ENCODE measurements at places on chromosomes 3 and 15.
A peak's percentile ranks its signal among the peaks of the same experiment; 100 is the strongest.

DNA sequence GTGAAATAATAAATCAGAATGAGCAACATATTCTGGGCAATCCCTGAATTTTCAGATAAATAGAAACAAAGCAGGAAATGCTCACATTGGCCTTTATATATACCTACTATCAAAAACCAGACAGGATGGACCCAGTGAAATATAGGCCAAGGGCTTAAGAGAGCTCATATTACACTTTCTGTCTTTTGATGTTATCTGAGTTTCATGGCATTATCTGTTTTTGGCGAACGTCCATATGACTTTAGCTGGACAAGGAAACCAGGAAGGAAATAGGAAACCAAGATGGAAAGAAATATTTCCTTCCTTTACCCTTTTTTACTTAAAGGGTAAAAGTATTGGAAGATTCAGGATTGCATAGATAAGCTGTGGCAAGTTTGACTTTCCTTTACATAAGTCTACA, 274.8 kb downstream of the THSD4 start:
- DNase-seq: no peak

- DNase-seq: no peak
Measured at GRCh38 chr3:186181901-186182300, 73.0 kb upstream of the ETV5 start.

GRCh38 chr3:67294341-67294740, 296.2 kb downstream of the KBTBD8 start:
- no peak for DNase-seq

- DNase-seq: no peak
Measured at GRCh38 chr3:14203521-14204079, 25.0 kb downstream of the LSM3 start.

GRCh38 chr3:172680684-172681083, 30.2 kb downstream of the NCEH1 start:
- no peak for DNase-seq

DNA sequence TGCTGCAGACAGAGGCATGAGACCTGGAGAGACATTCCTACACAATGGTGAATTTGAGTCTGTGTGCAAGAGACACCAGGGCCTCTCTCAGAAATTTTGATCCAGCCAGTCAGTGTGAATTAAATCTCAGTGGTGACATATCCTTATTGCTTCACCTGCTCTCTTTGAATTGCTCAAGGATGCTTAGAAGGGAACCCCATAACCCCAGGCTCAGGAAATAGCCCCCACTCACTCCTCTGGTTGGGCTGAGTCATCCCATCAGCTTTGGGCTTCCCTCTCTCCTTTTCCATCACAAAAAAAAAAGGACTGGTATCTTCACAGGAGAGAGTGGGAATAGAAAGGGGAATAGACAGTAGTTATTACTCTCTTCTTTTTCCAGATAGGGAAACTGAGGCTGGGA, 33.0 kb upstream of the LARS2 start:
- no peak for DNase-seq

DNA sequence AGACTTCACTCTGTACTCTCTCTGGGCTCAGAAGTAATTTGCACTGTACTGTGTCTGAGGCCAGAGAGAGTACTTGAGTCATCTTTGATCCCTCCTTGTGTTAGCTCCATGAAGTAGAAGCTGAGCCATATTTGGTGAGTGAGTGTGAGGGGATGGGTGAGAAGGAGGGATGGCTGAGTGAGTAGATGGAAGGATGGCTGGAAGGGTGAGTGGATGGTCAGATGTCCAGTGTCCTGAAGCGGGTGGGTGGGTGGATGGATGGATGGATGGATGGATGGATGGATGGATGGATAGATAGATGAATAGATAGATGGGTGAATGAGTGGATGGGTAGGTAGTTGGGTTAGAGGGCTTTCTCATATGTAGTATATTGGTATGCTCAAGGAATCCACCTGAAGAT, 39.3 kb downstream of the FGD5 start:
- DNase-seq: no peak

DNA sequence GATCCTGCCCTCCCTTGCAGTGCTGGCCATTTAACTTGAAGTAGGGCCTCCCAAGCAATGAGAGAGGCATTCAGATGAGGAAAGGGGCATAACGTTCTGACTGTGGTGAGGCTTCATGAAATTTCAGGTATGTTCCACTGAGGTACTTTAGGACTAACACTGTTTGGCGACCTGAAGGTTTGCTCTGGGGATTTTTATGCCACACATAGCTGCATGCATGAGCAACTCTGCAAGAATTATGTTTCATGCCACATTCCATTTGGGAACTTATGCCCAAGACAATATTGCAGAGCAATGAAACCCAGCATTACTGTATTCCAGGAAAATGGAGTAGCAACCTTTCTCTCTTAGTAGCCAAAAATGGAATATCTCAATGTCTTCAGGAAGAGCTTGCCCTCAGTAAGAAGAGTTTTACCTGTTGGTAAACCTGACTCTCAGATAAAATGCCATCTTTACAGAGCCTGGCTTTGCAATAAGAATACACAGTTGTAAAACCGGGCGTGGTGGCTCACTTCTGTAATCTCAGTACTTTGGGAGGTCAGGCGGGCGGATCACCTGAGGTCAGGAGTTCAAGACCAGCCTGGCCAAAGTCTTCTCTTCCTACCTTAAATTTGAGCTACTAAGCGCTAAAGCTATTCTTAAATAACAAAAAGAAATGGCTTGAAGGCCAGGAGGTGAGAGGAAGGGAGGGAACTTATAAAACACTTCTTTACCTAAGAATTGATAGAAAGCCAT, 16.7 kb upstream of the TBL1XR1 start:
- DNase-seq: no peak

GRCh38 chr3:43255662-43256061, 30.7 kb upstream of the SNRK start:
- DNase-seq: no peak

- no peak for DNase-seq
Measured at GRCh38 chr3:110710156-110710555, 361.5 kb upstream of the NECTIN3 start.

DNA sequence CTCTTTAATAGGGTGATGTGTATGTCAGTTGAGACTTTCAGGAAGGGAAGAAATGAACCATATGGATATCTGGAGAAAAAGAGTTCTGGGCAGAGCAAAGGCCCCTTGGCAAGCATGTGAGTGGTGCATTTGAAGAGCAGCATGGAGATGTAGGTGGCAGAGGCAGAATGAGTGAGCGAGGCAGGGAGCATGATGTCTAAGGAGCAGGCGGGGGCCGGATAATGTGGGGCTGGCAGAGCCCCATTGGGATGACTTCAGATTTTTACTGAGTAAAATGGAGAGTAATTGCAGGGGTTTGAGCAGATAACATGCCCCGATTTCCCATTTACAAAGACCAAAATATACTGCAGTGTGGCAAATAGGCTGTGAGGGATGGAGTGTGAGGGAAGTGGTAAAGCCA, 52.9 kb upstream of the PLCL2 start:
- no peak for DNase-seq

GRCh38 chr3:12194669-12195161, 36.0 kb upstream of the TIMP4 start:
- no peak for DNase-seq

DNA sequence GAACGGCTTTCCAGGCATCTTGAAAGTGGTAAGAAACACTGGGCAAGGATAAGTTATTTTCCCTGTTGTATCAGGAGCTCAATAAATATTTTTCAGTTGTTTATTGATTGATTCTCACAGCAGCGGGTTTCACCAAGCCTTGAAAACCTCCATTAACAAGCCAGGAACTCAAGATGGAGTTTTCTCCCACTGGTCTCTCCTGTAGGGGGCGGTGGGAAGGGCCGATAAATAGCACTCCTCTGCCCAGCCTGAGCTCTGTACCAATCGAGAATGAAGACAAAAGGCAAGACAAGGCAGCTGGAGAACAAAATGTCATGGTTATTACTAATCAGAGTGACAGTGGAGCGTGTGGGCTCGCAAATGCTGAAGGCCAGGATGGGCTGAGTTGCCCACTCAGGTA, 7.4 kb downstream of the HRH1 start:
- DNase-seq: no peak

GRCh38 chr3:157572559-157573270, 69.5 kb upstream of the VEPH1 start:
- no peak for DNase-seq

- no peak for DNase-seq
Measured at GRCh38 chr3:30399394-30400181, 206.8 kb upstream of the TGFBR2 start.

GRCh38 chr15:39852250-39852649, 67.8 kb downstream of the GPR176 start:
- no peak for DNase-seq

- no peak for DNase-seq
Measured at GRCh38 chr15:26967719-26968269, 3.2 kb upstream of the GABRG3 start.

GRCh38 chr3:15876669-15877068, 78.9 kb upstream of the ANKRD28 start:
- DNase-seq: no peak

- no peak for DNase-seq
Measured at GRCh38 chr15:61051569-61052031, 177.5 kb downstream of the RORA start.

- no peak for DNase-seq
Measured at GRCh38 chr3:25156626-25157025, 271.4 kb upstream of the RARB start.

DNA sequence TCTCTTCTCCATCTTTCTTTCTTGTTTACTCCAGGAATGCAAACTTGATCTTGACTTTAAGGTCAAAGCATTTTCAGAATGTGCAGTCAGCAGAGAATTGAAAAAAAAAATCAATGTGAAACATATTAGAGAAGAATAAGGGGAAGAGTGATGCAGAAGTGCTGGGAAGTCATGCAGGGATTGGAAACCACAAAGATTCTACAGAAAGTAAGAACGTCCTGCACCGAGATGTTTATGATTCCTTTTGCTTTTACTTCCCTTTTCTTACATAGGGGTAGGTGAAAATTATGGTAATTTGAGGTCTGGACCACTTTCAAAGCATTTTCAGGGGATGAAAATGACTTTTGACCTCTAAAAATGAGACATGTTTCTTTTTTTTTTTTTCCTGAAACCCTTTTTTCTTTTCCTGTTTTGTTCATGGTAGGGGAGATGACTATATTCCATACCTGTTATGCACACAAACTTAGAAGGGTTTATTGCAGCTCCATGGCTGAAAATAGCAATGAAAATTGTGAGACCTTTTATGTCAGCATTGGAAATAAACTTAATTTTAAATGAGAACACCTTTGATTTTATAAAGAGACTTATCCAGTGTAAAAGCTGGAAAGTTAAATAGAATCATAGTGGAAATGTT, 623.5 kb upstream of the TBL1XR1 start:
- DNase-seq: no peak

- DNase-seq: no peak
Measured at GRCh38 chr3:77102951-77103769, 63.3 kb downstream of the ROBO2 start.

DNA sequence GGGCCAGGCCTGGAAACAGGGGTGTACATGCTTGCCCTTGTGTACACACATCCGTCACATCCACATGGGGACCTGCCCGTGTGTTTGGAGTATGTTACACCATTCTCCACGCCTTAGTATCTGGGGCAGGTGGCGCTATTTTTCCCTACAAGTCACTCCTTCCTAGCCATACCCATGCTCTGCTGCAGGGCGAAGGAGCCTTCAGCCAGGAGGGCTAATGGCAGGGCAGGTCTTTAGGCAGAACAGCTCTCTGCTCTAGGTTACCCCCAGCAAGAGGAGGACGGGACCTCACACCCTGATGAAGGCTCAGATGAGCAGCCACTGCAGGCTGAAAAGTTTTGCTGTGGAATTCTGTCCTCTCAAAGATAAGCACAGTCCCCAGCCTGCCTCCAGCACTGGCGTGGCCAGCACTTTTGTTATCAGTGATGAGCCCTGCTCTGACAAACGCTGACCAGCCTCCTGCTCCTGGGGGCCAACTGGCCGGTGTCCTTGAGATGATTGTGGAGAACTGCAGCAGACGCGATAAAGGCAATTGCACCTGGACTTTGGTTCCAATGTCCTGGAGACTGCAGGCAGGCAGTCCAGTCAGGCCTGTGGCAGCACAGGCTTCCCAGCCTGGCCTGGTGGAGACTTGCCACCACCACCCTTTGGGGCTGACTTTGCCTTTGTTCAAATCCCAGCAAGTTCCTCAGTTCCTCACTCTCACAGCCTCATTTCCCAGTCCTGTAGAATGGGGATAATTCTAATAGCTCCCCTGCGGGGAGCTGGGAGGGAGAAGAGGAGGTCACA, 19.8 kb upstream of the PIGZ start:
- no peak for DNase-seq

- no peak for DNase-seq
Measured at GRCh38 chr3:71543371-71544016, 40.0 kb downstream of the FOXP1 start.

- peak; percentile 72 for DNase-seq
Measured at GRCh38 chr3:170908235-170909116, at the start of gene EIF5A2. Gene EIF5A2 (minus strand): TSS chr3:170908637. CDS start chr3:170907806, 831 bp downstream.

- no peak for DNase-seq
Measured at GRCh38 chr15:100547961-100548360, 19.2 kb upstream of the CERS3 start.

DNA sequence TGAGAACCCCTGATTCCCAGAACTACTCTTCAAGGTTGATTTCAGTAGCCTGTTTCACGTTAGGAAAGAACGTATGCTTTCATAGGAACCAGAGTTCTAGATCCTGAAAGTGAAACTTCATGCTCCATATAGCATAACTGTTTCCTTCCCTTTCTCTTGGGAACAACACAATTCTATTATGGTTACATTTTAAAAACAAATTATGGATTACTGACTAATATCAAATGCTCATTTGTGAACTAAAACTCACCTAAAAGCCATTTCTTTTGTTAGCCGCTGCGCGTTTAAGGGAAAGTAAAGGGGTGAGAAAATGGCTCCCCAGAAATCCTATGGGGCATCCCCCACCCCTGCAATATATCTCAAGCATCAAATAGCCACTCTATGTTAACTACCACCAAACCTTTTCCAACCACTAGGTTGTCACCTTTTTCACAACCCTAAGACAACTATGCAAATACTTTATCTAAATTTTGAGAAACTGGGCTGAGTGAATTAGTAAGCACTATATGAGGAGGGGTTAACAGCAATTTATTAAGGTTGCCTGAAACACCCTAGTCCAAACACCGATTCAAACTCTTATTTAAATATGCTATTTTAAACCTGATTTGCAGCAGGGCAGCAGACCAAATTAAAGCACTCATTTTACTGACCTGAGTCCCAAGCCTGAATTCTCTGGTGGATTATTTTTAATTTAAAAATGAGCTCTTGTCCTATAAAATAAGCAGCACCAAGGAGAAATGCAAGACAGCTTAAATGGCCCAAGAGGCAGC, 2.4 kb downstream of the SIAH2 start:
- no peak for DNase-seq

GRCh38 chr3:40262331-40262730, 47.2 kb upstream of the EIF1B start:
- DNase-seq: no peak

GRCh38 chr3:97967966-97968365, 4.3 kb downstream of the RIOX2 start:
- DNase-seq: no peak

- DNase-seq: no peak
Measured at GRCh38 chr15:83474578-83474977, 27.4 kb downstream of the SH3GL3 start.

Data from activated naive CD4-positive, alpha-beta T cell (primary cell).